IPS DF 19.7 (cell line): ENCODE measurements at places on chromosomes 13 and 19.

DNA sequence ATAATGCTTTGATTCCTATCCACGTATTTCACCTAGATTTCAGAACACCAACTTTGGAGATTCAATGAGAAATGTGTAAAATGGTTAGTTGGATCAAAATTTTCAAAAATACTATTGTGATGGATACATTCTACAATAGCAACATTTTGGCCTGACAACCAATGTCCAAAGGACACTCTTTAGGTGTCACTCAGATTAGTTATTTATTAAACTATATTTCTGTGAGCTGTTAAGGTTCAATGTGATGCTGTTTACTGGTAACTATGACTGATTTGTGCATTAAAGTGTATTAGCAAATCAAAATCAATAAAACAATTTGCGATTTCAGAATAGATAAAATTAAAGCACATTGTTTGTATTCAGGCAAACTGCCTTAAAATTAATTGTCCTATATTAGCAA, 149.8 kb downstream of the PCDH9 start:
- DNase-seq, result no peak

DNA sequence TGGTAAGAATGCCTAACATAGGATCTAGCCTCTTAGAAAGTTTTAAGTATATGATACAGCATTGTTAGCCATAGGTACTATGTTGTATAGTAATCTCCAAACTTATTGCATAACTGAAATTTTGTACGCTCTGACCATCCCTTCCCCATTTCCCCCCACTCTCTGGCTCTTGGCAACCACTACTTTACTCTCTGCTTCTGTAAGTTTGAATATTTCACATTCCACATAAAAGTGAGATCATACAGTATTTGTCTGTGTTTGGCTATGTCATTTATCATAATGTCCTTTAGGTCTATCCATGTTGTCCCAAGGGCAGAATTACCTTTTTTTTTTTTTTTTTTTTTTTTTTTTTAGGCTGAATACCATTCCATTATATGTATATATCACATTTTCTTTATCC, 396.9 kb downstream of the DLEU7 start:
- DNase-seq, result no peak

DNA sequence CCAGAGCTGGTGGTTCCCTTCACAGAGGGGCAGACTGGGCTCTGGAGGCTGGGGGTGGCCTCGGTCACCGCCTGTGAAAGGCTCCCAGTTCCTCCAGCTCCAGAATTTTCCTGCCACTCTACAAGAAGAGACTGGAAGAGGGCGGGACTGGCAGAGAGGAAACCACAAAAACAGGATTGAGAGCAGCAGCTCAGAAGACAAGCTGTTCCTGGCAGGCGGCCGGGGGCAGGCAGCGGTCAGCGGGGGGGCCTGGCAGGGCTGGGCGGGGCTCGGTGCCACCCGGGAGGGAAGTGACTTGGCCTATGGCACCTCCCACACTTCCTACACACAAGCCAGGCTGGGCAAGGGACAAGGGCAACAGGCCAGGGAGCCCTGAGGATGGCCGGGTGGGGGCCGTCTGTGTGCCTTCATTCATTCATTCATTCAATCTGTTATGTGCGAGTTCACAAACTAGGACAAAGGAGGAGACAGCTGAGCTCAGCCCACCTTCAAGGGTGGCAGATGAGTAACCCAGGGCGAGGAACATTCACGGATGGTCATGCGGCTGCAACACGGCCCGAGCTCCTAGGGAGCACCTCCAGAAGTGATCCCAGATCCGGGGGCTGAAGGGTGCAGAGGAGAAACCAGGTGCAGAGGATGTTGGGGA, 16.9 kb upstream of the BTBD2 start:
- no peak for DNase-seq

DNA sequence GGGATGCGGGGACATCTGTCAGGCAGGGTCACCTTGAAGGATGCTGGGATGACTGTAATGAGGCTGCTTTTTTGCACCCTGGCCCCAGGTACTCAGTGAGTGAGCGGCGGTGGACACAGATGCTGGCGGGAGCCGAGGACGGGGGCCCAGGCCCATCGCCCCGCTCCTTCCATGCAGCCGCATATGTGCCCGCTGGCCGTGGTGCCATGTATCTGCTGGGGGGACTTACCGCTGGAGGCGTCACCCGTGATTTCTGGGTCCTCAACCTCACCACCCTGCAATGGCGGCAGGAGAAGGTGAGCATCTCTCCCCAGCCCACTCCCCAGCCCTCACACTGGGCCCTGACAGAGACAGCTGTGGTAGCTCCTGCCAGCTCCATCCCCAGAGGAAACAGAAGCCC, 31.3 kb downstream of the MEGF8 start:
- DNase-seq, result no peak

- DNase-seq, result no peak
These were observed 125.7 kb upstream of the PEG3 start for GRCh38 chr19:56966225-56966696.

DNA sequence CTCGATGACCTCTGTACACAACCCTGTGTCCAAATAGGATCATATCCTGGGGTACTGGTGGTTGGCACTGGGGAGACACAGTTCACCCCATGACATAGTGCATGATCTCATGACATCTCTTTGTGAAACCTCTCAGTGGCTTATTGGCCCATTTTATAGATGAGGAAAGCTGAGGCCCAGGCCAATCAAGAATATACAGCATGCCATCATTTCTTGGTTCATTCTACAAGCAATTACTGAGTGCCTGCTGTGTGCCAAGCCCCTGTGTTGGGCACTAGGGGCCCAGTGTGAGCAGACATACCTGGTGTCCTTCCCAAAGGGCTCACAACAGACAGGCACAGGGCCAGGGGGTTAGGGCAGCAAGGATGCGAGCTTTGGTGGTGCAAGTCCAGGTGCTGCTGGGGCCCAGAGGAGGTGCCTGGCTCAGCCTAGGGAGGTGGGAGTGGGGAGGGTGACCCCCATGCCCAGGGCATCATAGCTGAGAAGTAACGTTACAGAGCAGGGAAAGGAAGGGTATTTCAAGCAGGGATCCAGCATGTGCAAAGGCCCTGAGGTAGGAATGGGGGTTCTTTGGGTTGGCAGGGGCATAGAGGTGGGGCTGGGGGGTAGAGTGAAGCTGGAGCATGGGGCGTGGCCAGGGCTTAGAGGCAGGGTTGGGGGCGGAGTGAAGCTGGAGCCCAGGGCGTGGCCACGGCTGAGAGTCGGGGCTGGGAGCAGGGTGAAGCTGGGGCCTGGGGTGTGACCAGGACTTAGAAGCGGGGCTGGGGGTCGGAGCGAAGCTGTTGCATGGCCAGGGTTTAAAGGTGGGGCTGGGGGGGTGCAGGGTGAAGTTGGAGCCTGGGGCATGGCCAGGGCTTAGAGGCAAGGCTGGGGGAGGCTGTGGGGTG, 20.7 kb downstream of the COLGALT1 start:
- no peak for DNase-seq

DNA sequence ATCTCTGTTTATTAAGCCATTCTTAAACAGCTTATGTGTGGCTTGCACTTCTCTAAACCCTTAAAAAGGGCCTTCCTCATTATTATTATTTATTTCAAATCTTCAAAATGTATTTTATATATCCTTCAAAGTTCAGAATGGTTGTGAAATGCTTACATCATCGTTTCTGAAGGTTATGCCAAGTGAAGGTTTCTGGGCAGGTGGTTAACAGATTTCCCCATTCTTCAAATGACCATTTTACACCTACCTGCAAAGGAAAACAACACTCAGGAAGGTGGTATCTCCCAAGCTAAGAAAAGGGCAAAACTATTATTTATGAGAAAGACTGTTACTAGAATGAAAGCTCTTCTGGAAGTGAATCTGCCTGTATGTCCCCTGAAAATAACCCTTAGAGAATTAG, 191.6 kb downstream of the SHISA2 start:
- DNase-seq, result no peak

DNA sequence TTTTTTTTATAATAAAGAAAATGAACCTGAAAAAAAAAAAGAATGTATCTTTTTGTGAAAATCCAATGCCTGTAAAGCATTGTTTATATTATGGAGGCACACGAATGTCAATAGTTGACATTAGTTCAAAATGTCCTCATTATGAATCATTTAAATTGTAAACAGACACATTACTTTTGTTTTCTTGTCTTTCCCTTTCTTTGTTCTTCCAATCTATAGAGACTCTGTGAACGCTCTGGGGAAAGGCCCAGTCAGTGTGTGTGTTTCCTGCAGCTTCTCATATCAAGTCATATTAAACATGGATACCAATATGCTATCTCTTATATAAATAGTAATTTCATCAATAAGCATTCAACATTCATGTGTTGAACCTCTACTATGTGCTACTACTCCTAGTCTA, 193.1 kb downstream of the KCTD12 start:
- no peak for DNase-seq

DNA sequence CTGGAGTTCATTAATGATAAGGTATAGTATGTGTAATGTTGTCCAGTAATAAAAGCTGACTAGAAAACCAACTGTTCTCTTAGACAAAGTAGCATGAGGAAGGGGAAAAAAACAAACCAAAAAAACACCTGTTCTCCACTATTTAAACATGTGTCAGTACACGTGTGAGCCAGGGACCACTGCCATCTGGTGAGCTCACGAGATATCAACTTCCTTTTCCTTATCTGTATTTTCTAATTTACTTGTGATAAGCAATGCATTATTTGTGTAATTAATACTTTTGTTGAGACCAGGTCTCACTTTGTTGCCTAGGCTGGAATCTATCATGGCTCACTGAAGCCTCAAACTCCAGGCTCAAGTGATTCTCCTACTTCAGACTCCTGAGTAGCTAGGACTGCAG, 4.3 kb upstream of the SIX5 start:
- DNase-seq, result no peak

DNA sequence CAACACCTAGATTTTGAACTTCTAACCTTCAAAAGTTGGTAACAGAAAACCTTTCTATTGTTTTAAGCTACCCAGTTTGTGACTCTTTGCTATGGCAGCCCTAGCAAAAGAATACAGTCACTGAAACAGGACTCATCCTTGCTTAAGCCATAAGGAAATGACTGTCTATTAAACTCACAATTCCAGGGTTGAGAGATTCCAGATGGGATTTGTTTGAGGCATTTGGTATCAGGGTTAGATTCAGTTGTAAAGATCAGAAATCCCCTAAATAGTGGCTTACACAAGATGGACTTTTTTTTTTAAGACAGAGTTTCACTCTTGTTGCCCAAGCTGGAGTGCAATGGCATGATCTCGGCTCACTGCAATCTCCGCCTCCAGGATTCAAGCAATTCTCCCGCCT, 41.1 kb upstream of the RGCC start:
- DNase-seq, result no peak

DNA sequence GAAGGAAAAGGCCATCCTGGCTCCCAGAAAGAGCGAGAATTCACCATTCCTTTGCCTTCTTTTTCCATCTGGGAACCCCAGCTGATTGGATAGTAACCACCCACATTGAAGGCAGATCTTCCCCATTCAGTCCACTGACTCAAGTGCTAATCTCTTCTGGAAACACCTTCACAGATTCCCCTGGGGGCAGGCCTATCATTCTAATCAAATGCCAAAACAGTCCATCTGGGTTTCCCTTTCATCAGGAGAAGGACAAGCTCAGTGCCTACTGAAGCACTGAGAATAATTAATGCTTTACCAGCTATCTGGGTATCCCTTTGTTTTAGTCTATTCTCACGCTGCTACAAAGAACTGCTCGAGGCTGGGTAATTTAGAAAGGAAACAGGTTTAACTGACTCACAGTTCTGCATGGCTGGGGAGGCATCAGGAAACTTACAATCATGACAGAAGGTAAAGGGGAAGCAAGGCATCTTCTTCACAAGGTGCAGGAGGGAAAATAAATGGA, 293.2 kb downstream of the ENOX1 start:
- DNase-seq, result no peak

DNA sequence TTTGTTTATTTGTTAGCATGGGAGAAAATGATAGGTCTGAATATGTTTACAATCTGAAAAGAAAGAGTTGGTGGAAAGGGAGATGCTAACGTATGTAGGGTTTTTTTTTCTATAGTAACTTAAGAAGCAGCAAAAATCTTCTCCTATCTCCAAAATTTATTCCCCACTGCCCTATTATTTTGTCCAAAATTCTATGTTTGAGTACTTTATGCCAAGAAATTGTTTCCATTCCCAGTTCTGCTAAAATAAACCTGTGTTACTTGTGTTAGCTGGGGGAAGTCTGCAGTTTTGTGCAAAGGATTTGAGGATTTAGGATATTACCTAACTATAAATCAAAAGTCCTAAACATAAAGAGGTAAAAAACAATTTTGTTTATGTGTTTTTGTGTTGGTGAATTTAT, 2770.4 kb upstream of the PCDH20 start:
- DNase-seq, result no peak
